Femur (tissue), 1 donor: ENCODE measurements at places on chromosomes 4 and X.
A peak's percentile ranks its signal among the peaks of the same experiment; 100 is the strongest.

- DNase-seq: no peak
Observed at GRCh38 chr4:27123123-27123768, 262.6 kb downstream of the STIM2 start.

- no peak for DNase-seq
Observed at GRCh38 chr4:9962611-9963314, 58.5 kb downstream of the SLC2A9 start.

DNA sequence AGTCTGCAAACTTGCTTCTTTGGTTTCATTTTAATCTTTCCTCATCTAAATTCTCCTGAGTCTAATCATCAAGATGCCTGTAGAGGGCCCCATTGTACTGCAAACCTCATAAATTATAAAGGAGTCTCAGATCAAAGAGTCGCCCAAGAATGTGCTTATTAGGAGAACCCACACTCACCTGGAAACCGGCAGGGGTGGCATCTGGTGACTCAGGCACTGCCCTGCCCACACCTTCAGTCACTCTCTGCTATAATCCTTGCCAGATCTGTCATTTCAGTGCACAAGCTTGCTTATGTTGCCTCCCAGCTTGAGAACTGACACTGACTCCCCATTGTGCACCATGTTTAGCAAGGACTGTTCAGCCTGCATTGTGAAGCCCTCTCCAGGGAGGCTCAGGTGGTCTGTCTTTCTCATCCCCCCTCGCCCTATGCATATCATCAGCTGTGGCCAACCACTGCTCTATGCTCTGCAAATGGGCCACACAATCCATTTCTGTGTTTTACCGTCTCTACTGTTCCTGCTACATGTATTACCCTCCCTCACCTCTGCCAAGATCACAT, 12.4 kb downstream of the EPGN start:
- DNase-seq: no peak

GRCh38 chr4:130747842-130748241, 1651.9 kb downstream of the C4orf33 start:
- no peak for DNase-seq

DNA sequence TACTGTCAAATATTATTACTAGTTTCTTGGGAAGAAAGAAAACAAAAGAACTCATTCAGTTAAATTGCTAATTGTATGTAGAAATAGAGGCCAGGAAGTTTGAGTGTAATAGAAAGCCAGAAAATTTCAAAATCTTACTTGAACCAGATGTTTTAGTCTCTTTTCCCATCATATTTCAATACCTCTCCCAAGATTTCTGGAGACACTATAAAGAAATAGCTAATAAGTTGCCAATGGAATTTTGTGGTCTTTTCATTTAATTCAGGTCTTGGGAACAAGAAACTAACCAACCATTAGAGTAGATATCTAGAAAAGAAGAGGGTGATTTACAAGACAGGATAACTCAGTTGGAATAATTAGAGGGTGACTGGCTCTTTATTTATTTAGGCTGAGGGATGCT, 112.2 kb downstream of the AGTR2 start:
- DNase-seq: no peak

DNA sequence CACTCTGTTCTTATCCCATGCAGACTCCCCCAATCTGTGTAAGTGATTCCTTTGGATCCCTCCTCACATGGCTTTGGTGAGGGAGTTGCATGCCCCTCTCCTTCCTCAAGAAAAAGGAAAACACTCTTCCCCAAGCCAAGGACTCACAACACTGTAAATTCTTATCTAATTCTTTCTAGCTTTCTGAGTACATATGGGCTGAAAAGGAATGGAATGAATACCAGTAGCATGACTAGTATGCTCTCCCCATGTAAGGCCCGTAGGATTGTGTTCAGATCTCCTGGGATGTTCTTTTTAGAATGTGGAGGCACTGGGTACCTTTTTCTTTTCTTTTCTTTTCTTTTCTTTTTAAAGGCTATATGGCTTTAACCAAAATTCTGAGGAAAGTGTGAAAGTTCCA, 17.0 kb upstream of the MAGED1 start:
- DNase-seq: no peak

GRCh38 chrX:105117621-105118020, 102.9 kb downstream of the TEX13A start:
- DNase-seq: no peak

GRCh38 chrX:50988649-50989048, 78.1 kb downstream of the BMP15 start:
- DNase-seq: peak; percentile 22

GRCh38 chrX:121256647-121257046, 209.2 kb downstream of the GLUD2 start:
- no peak for DNase-seq

- no peak for DNase-seq
Observed at GRCh38 chr4:77263247-77263646, 106.2 kb downstream of the CCNG2 start.

DNA sequence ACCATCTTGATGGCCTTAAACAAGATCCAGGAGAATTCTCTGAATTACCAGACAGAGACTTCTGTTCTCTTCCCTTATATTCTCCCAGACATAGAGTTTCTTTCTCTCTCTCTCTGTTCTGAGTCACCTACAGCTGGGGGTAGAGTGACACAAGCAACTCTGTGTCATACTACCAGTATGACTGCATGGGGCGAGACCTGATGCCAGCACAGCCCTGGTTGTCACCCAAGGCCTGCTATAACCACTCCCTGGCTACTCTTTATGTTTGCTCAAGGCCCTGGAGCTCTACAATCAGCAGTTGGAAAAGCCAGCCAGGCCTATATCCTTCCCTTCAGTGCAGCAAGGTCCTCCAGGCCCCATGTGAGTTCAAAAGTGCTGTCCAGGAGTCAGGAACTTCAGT, 114.2 kb upstream of the TENT5D start:
- no peak for DNase-seq

DNA sequence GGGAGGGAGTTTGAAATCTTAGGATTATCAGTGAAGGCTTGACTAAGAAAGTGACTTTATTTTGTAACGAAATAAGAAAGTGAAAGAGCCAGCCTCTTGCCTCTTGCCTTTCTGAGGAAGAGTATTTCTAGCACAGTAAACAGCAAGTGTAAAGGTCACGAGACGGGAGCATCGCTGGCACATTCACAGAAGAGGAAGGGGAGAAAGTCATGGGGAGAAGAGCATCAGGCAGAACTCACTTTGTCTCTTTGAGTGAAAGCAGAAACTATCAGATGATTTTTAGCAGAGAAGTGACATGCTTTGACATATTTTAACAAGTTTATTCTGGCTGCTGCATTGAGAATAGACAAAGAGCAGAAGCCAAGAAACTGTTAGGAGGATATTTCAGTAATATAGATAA, 313.8 kb downstream of the CAMK2D start:
- no peak for DNase-seq

GRCh38 chrX:13764765-13765164, 30.2 kb downstream of the OFD1 start:
- peak; percentile 63 for DNase-seq

DNA sequence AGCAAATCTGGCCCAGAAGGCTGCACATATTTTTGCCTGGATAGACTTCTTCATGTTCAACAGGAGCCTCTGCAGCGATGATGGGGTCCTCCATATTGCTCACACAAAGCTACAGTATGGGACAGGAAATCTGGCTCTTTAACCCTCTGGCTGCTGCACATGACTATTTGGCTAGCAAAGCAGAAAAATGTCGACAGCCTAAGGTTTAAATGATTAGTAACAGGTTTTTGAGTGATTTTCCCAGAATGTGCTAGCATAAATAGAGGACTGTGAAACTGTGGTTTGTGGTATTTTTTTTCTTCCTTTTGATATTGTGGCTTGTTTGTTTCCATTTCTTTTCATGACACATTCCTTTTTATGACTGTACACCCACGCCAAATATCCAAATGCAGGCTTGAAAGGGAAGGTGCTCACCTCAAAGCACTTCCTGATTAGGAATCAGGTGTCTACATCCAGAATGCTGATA, 120.2 kb upstream of the GK2 start:
- DNase-seq: no peak

GRCh38 chrX:124605511-124605910, 259.1 kb downstream of the SH2D1A start:
- no peak for DNase-seq

- no peak for DNase-seq
Observed at GRCh38 chrX:69290292-69290691, 125.0 kb upstream of the PJA1 start.

- no peak for DNase-seq
Observed at GRCh38 chr4:54930226-54930625, 195.2 kb downstream of the KDR start.

GRCh38 chr4:3826247-3827172, 60.3 kb downstream of the ADRA2C start:
- no peak for DNase-seq

DNA sequence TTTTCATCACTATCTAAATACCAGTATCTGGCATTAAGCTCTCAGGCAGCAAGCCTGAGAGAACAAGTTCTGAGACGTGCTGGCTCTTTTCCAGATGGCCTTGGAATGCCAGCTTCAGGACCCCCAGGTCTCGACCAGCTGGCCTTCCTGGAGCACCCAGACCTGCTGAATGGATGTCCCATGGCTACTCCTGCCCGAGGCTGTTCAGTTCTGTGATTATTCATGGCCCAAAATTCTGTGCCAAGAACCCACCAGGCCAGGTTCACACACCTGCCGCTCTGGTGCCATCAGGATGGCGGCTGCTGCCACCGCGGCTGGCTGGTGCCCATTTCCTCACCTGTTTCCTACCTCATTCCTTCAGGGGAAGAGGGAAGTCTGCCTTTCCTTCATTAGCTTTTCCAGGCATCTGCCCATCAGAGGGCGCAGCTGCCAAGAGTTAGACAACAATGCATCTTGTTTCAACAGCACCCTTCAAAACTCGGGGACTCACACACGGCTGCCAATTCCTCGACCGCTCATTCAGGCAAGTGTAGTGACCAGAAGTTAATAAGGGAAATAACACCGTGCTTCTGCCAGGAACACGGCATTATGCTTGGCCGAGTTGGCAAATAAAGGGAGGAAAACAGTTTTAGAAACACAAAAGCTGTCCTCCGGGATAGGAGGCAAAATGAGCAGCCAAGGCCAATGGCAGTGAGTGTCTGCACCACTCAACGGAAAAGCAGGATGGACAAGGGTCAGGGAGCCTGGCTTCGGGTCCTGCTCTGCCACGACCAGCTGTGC, 173.8 kb downstream of the NSUN7 start:
- no peak for DNase-seq

DNA sequence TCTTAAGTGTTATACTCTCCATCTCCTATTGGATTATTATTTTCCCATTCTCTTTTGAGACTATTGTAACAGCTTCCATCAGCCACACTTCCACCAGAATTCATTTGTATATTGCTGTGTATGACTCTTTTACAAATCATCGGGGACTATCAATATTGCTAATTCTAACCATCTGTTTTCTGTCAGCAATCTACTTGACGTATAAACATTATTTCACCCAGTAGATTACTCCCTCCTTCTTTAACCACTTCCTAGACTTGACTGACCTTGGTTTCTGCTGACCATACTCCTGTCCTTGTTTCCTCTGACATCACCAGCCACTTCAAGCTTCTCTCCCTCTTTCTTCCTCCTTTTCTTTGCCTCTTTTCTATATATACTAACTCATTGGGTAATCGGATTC, 402.9 kb downstream of the PCDH18 start:
- DNase-seq: no peak

- DNase-seq: peak; percentile 82
Observed at GRCh38 chrX:3501833-3502535, 155.5 kb upstream of the MXRA5 start.

- no peak for DNase-seq
Observed at GRCh38 chrX:52542311-52542710, 25.4 kb upstream of the XAGE1B start.

GRCh38 chr4:164313853-164314252, 440.1 kb upstream of the SMIM31 start:
- DNase-seq: no peak

GRCh38 chr4:164821711-164822110, 55.3 kb upstream of the APELA start:
- DNase-seq: no peak

- DNase-seq: no peak
Observed at GRCh38 chrX:12794654-12795053, 3.4 kb downstream of the PRPS2 start.

GRCh38 chr4:6710996-6711395, 1.3 kb upstream of the MRFAP1L1 start:
- no peak for DNase-seq

DNA sequence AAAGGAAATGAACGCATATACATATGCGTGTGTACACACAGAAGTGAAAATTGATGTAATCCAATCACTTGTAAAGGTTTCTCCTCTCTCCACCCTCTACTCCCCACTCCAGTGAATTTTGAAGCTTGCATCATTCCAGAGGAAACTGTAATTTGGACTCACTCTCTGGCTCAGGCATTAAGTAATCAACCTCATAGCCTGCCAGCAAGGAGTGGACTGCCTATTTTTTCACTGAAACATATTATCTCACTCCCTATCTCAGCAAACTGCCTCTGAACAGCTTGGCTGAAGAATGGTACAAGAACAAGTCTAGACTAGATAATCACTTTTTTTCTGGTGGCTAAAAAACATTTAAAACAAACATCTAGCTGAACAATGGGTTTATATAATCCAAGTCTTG, 124.2 kb downstream of the C4orf51 start:
- DNase-seq: peak; percentile 64

- DNase-seq: no peak
Observed at GRCh38 chrX:47664737-47665136, 5.8 kb upstream of the UXT start.

- no peak for DNase-seq
Observed at GRCh38 chrX:23554304-23554703, 113.0 kb upstream of the PRDX4 start.

- no peak for DNase-seq
Observed at GRCh38 chr4:53532521-53532920, 58.8 kb downstream of the LNX1 start.

- no peak for DNase-seq
Observed at GRCh38 chr4:25291158-25291733, 21.3 kb upstream of the ZCCHC4 start.

DNA sequence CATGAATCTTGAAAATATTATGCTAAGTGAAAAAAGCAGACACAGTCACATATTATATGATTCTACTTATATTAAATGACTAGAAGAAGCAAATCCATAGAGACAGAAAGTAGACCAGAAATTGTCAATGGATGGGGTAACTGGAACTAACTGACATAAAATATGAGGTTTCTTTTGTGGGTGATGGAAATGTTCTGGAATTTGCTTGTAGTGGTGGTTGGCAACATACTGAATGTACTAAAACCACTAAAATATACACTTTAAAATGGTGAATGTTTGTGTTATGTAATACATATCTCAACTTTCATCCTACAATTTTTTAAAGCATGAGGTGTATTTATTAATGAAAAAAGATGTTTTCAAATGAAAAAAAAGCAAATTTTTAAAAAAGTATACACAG, 14.7 kb downstream of the CNOT6L start:
- DNase-seq: no peak

- no peak for DNase-seq
Observed at GRCh38 chrX:40040686-40041461, 56.9 kb downstream of the BCOR start.

DNA sequence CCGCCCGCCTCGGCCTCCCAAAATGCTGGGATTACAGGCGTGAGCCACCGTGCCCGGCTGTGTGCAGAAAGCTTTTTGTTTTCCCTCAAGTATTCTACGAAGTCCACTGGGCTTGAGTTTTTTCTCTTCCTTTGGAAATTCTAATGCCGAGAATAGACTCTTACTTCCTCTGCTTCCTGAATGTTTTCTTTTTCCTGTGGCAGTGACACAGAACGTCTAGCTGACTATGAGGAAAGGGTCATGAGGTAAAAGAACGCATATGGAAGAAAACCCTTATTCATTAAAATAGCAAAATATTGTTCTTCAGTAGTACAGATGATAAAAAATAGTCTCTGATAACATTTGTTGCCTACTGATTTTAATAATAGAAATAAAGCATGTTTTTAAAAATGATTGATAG, 4.9 kb upstream of the SLC25A4 start:
- no peak for DNase-seq

GRCh38 chrX:42085836-42086235, 162.5 kb upstream of the CASK start:
- DNase-seq: no peak
